ENCODE measurements at places on chromosomes 2 and 18. TPM values are rescaled to one million over a fixed set of nuclear protein-coding genes. Genes with fewer than 3 reads are reported as not detected.

DNA sequence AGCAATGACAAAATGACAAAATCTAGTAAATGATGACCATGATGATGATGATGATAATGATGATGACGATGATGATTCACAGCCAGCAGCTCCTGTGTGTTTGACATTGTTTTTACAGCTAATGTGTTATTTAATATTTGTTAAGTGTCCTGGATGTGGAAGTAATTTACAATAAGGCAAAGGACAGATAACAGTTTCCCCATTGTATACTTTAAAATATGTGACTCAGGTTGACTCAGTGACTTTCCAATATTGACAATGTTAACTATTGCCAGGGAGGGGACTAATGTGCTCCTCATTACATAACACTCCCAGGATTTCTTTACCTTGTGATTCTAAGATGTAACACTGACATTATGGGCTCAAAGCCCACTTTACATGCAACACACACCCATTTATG, 602.2 kb downstream of the FBXO15 start:
- DNase-seq = no peak

- peak; percentile 23 for DNase-seq
These were observed 90.5 kb downstream of the LAMA3 start for GRCh38 chr18:23779696-23780303.

GRCh38 chr2:60811491-60812375, 55.7 kb downstream of the PAPOLG start:
- no peak for DNase-seq

DNA sequence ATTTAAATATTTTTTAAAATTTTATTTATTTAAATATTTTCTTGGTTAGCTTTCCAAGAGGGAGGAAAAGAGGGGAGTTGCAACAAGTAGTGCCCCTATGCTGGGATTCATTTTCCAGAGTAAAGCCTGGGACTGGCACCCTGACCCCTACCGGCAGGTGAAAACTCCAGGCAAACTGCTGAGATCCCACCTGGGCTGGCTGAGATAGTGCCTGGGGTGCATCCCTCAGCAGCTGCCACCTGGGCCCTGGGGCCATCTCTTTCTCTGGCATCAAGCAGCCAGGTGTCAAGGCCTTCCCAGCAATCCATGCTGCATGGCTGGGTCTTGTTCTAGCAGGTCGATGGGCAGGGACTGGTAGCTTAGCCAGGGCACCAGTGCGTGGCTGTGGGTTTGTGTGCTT, 6.6 kb downstream of the SIX2 start:
- no peak for DNase-seq

- DNase-seq = no peak
These were observed 57.0 kb downstream of the MRPL35 start for GRCh38 chr2:86256300-86256699.

TSPYL6 gene
- 0.24 TPM for total RNA-seq

DLGAP1 gene
- 20.7 TPM for total RNA-seq

SLC16A14 gene
- total RNA-seq = 1.7 TPM

TMEM247 gene
- not detected for total RNA-seq

Measured in umbilical cord (tissue), 2 donors.